Fibroblast of skin of left quadriceps (primary cell): ENCODE measurements at places on chromosomes 3 and 15.

- no peak for DNase-seq
Observed at GRCh38 chr3:13370055-13370454, 50.1 kb downstream of the NUP210 start.

DNA sequence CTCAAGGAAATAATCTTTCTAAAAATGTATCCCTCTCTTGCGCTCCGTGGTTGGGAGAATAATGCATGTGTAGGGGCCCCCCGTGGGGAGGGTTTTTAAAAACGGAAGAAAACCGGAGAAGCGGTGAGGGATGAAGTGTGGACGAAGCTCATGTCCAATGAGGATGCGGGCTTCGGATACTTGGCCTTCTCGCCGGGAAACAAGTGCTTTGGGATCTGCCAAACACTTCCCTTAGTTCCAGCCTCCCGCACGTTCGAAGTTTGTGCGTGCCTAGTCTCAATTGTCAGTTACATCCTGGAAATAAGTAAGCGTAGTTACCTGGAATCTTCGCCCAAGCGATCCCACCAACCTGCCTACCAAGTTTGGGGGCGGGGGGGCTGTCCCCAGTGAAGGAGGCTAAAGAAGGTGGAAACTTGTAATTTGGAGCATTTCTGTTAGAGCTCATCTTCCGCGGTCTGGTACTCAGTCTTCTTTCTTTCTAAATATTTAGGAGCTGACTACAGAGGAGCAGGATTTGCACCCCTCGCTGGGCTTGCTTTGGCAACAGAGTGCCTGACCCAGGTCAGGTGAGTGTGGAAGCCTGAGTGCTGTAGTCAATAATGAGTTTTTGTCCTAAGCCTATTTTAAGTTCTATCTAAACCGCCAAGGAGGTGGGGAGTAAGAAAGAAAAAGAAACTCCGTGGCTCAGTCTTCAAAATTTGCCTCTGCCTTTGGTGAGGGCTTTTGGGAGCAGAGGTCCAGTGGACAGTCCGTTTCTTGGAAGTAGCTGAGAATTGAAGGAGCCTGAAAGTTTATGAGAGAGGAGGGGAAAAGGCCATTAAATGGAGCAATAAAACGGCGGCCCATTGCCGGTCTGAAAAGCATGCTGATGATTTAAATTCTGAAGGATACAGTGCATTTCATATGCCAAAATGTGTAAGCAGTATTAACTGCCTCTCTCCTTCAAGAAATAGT is 1.1 kb downstream of the ITPR1 start:
- no peak for DNase-seq

DNA sequence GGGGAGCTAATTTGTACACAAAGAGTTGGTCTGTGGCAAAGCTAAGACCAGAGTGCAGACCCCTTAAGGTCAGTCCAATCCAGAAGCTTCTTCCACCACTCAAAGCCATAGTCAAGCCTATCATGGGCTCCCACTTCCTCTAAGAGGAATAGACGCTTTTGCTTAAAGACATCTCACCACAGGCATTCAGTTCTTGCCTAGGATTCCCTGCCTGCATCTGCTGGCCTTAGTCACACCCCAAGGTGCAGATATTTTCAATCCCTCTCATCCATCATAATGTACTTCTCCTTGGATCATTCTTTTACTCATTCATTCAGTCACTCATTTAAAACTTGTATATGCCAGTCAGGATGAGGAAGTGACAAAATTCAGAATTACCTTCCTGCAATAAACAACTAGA is 179.6 kb upstream of the STT3B start:
- no peak for DNase-seq

GRCh38 chr3:177777699-177778098 is 580.4 kb upstream of the TBL1XR1 start:
- no peak for DNase-seq

DNA sequence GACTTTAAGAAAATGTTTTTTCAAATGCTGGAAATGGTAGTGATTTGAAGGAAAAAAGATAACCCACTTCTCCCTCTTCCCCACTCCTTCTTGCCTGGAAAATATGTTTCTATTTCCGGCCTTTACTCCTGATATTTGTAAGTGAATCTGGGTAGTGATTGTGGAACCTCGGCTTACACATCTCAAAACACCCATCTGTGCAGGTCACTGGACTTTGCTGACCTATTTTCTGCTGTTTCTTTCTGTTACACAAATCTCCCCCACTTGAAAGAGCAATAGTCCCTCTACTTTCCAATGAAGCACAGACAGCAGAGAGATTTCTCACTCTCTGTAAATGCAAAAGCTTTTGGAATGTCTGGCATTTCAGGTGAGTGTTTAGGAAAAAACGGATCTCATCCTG is 76.9 kb upstream of the ICE2 start:
- no peak for DNase-seq

DNA sequence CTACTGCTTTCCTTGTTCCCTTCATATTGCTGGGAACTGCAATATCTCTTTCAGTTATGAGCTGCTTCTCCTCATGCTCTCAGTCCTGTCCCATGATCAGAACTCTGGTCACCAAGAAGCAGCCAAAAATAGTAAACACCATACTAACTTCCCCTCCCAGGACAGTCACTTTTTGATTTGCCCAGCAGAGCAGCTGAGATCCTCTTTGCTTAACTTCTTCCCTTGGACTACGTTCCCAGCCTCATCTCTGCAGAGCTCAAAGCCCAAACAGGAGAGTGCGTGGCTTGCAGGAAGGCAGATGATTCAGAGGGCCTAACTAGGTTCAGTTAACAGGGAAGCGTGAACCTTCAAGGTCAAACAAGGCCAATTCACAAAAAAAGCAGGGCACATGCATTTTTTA is 153.2 kb downstream of the CTNNB1 start:
- no peak for DNase-seq

GRCh38 chr15:33722005-33722672 is 246.2 kb upstream of the CHRM5 start:
- DNase-seq: peak; percentile 11

GRCh38 chr3:189249987-189250386 is 78.2 kb downstream of the TPRG1 start:
- no peak for DNase-seq

DNA sequence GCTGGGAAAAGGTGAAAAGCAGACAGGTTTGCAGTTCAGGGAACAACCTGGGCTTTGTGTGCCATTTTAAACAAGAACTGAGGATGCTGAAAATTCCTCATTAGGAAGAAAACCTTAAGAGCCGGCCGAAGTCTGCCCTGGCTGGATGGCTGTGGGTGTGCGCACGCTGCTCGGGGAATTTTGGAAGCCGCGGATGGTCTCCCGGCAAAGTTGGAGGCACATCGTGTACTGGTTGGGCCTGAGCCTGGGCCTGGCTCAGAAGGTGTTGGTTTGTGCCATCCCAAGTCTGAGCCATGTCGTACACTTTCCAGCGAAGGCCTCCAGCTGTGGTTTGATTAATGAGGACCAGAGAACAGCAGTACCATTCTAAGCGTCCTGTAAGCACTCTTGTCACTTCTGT is 188.2 kb downstream of the ATP10A start:
- no peak for DNase-seq

- DNase-seq: no peak
Observed at GRCh38 chr3:133979553-133979952, 50.2 kb downstream of the SLCO2A1 start.

DNA sequence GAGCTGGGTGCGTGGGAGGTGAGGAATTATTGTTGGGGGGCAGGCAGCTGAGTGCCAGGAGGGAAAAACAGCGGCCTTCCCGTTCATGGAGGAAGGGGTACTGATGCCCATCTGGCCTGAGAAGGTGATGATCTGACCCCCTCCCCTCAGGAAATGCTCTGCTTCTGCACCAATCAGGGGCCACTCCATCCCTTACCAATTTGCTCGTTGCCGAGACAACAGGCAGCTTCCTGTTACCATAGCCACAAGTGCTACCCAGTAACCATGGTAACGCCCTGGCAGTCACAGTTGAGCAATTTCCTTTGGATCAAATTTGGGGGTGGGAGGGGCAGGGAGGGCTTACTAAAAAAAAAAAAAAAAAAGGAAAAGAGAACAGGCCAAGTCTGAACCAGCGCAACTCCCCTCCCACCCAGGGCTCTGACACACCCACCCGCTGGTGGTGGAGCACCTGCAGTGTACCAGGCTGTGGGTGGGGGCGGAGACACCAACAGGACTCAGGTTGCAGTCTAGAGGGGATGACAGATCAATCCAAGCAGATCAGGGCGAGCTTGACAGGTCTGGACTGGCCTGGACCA is 13.7 kb downstream of the CELF6 start:
- peak; percentile 9 for DNase-seq

- DNase-seq: no peak
Observed at GRCh38 chr3:147518465-147518864, 109.3 kb downstream of the ZIC1 start.

DNA sequence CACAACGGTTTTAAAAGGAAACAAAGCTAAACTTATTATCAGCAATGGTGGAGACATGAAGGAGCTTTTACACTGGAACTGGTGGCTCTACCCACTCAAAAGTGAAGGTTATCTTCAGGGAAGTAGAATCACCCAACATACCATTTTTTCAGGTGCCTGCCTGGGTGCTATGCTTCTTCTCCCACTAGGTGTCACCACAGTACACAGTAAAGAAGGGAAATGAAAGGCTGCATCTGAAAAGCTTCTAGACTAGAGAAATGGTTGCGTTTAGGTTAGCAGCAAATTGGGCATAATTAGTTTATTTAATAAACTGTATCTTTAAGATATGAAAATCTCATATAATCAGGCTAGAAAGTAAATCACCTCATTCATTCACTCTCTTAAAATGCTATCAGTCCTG is 47.0 kb upstream of the SELENOK start:
- peak; percentile 20 for DNase-seq

- DNase-seq: no peak
Observed at GRCh38 chr3:4839278-4839677, 140.0 kb upstream of the BHLHE40 start.

- DNase-seq: no peak
Observed at GRCh38 chr3:196772897-196773296, 33.2 kb downstream of the PAK2 start.

DNA sequence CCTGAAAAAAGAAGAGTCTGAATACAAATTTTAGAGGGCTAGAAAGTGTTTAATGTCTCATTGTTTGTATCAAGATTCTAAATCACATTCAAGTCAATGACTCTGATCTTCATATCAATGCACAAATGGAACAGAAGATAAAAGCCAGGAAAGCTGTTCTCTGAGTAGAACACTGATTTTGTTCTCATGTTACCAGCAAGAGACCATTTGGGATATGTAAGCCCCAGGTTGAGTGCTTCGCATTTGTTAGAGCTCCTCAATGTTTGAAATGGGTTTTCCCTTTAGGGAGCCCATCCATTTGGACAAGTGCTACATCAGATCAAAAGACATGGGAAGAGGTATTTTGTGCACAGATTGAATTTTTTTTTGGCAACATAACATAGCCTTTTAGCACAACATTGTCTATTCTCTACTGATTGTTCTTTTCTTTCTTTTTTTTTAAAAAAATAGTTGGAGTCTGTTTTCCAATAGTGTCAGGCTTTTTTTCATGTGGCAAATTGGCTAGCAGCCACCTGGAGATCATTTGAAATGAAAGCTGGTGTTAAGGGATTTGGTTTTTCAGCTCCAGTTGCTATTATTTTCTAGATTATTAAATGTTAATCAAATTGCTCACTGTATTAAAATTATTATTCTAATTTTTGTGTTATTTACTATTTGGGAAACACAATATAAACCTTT is 74.5 kb upstream of the ZPLD1 start:
- DNase-seq: no peak

- DNase-seq: no peak
Observed at GRCh38 chr3:170493712-170494182, 75.1 kb downstream of the CLDN11 start.
